Liver (tissue), 10 donors: ENCODE measurements at places on chromosomes 6 and 20. TPM values are rescaled to one million over a fixed set of nuclear protein-coding genes. Genes with fewer than 3 reads are reported as not detected.
A peak's percentile ranks its signal among the peaks of the same experiment; 100 is the strongest.

The MATN4 gene
- not detected for total RNA-seq

The PDSS2 gene
- 10.5 TPM for total RNA-seq

The FAM120B gene
- total RNA-seq, result 11.1 TPM

The TGM3 gene
- 0.08 TPM for total RNA-seq

The HDGFL1 gene
- total RNA-seq, result not detected

The LGSN gene
- total RNA-seq, result 0.33 TPM

The ORC3 gene
- total RNA-seq, result 14.5 TPM

The HRH3 gene
- total RNA-seq, result not detected

The APOM gene
- total RNA-seq, result 89.8 TPM

The OPRL1 gene
- total RNA-seq, result 0.79 TPM

The SRC gene
- total RNA-seq, result 7.1 TPM

DNA sequence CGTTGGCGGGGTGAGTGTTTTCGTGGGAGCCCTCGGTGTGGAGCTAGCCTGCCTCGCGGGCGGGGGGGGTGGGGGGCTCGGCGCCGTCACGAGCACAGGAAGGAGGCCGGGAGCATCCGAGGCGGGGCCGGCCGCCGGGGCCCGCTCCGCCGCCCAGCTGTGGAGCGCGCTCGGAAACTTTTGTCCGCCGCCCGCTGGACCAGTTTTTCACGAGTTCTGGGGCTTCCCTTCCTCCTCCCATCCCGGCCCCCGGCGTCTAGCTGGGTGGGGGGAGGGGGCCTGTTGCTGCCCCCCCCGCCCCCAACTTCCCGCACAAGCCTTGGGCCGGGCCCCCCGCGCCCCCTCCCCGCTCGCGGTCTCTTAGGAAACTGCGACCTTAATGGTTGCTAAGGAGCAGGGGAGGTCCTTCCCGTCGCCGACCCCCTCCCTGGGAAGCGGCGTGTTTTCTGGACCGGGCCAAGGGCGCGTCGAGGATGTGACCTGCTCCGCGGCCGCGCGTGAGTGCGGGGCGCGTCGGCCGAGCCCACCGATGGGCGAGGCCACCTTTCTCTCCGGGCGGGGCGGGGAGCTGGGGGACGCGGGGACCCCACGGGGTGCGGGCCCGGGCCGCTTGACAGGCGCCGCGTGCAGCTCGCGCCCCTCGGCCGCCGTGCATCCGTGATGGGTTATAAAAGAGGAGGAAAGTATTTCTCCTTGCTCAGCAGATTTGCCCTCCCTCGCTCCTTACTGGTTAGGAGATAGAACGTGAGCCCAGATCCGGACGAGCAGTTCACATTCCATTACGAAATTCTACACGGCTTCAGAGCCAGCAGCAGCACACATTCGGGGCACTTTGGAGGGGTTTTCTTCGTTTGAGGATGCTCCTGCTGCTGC, 1.4 kb downstream of the RREB1 start:
- DNase-seq, result peak; percentile 58

GRCh38 chr20:4192378-4193068, 177.2 kb upstream of the RNF24 start:
- peak; percentile 66 for DNase-seq

DNA sequence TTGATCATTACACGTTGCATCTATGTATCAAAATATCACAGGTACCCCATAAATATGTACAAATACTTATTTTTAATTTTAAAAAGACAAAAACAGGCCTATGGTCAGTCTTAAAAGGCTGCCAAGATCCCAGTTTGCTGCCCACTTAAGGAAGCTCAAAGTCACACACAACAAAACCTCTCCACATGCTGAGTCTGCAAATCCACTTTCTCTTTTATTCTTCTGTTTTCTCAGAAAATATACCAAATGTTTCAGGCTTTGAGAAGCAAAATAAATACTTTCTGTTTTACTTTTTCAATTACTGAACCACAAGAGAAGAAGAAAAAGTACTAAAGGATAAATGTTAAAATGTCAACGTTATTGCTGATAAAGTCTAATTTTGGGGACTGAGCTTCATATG, 107.8 kb upstream of the MANEA start:
- no peak for DNase-seq

- no peak for DNase-seq
Measured at GRCh38 chr6:34341481-34341971, 50.9 kb downstream of the NUDT3 start.

GRCh38 chr20:36052117-36052513, 83.7 kb downstream of the CNBD2 start:
- no peak for DNase-seq

DNA sequence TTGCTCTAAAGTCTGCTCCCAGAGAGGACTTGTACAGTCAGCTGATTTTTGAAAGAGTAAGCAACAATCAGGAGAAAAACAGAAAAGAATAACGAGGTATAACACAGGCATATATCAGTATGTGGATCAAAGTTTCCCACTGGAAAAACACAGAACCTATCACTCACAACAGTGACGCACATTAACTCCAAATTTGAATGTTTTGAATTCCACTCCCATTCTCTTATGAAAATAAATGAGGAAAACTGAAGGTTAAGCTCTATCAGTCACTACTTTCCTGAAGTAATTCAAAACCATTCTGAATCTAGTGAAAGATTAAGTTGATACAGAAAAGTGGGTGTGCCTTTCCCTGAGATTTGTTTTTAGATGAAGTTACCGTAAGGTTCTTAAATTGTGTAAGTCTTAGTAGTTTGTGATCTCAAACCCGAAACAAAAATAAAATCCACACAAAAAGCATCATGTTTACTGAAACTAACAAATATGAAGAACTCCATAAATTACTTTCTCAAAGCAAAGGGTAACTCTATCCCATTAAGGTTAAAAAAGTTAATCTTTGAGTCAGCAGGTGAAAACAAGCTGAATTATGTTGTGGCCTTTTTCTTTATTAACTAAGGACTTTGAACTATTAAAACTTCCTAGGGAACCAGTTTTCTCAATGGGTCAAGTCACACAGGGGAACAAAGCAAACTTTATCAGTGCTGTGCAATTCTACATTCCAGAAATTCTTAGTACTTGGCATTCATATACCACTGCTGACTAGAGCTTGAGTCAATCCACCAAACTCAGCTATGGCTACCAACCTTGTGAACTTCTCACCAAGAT, 115.7 kb downstream of the OGFRL1 start:
- DNase-seq, result no peak

GRCh38 chr6:34523441-34524206, 32.5 kb downstream of the SPDEF start:
- DNase-seq, result no peak

GRCh38 chr6:107020239-107020638, 7.8 kb upstream of the MTRES1 start:
- DNase-seq, result no peak

GRCh38 chr20:32528171-32528891, 56.8 kb downstream of the NOL4L start:
- peak; percentile 64 for DNase-seq

GRCh38 chr20:59620860-59621505, 16.6 kb downstream of the PHACTR3 start:
- no peak for DNase-seq

DNA sequence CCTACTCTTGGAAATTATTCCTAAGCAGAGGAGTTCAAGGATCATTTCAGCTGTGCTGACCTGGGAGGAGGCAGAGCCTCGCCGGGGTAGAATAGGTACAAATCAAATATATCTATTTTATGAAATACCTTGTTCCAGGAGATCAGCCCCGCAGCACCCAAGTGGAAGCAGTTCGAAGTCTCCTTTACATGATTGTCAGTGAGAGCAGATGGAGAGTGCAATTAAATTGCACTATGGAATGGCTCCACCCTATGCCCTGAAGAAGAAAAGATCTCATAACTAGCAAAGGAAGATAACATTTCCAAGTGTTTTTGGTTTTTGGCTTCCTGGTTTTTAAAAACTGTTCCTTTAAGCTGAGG, 31.4 kb downstream of the DUSP22 start:
- DNase-seq, result no peak

DNA sequence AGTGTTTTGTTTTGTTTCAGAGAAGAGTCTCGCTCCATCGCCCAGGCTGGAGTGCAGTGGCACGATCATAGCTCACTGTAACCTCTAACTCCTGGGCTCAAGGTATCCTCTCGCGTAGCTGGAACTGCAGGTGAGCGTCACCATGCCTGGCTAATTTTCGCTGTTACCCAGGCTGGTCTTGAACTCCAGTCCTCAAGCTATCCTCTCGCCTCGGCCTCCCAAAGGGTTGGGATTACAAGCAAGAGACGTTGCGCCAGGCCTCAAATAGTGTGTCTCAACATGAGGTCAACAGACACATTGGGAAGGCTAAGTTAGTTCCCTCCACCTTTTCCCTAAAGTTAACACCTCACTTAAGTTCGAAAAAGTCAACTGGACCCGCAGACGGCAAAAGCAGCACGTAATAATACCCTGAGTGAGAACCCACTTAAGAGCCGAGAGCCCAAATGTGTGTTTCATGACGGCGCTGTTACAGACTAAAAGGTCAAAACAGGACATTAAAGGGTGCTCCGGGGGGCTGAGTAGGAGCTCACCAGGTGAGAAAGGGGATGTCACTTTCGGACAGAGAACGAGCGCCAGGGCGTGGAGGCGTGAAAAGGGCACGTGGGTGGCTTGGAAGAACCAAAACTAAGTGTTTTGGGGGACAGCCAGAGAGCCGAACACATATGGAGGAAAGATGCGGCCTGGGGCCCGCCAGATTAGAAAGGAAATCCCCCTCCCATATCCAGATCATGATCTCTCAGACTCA, 499 bp downstream of the TTI1 start:
- peak; percentile 38 for DNase-seq

- no peak for DNase-seq
Measured at GRCh38 chr6:30712441-30712945, 4.6 kb downstream of the MDC1 start.

DNA sequence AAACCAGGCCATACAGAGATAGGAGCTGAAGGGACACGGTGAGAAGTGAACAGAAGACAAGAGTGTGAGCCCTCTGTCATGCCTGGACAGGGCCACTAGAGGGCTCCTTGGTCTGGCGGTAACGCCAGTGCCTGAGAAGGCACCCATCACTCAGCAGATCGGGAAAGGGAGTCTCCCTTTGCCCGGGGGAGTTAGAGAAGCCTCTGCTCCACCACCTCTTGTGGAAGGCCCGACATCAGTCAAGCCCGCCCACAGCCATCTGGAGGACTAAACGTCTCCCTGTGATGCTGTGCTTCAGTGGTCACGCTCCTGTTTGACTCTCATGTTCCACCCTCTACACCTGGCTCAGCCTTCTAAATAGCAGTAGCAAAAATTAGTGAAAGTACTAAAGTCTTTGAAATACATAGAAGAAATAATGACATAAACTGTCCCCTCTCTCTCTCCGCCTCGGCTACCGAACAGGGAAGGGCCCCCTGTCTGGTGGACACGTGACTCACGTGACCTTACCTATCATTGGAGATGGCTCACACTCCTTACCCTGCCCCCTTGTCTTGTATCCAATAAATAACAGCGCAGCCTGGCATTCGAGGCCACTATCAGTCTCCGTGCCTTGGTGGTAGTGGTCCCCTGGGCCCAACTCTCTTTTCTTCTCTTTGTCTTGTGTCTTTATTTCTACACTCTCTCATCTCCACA, 66.7 kb downstream of the RPP21 start:
- DNase-seq, result no peak

GRCh38 chr6:6803180-6803977, 214.9 kb downstream of the LY86 start:
- no peak for DNase-seq

- no peak for DNase-seq
Measured at GRCh38 chr20:58868795-58869194, 16.3 kb downstream of the GNAS start.

DNA sequence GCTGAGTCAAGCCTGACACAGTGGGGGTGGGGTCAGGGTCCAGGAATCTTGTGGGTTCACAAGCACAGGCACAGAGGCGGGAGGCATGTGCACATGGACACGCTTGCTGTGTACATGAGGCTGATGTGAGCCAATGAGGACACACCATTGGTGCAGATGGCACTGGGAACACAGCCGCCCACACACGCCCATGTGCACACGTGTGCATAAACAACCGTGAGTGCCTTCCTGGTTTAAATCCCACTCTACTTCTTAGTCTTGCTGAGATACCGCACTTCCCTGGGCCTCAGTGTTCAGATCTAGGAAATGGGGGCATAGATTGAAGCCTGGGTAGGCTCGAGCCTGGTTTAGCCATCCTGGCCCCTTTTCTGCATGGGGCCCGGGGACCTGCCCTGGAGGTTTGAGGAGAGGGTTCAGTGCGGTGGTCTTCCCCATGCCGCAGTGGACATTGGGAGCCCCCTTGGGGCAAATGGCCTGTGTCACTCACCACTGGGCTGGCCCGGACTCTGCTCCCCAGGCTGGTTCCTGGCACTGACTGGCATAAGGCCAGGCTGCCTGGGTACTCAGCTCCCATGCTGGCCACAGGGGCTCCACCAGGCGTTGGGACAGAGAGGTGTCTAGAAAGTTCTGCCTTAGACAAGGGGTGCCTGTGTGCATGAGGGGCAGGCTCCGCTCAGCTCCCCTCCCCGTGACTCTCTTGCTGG, 60.2 kb downstream of the CEBPB start:
- no peak for DNase-seq

DNA sequence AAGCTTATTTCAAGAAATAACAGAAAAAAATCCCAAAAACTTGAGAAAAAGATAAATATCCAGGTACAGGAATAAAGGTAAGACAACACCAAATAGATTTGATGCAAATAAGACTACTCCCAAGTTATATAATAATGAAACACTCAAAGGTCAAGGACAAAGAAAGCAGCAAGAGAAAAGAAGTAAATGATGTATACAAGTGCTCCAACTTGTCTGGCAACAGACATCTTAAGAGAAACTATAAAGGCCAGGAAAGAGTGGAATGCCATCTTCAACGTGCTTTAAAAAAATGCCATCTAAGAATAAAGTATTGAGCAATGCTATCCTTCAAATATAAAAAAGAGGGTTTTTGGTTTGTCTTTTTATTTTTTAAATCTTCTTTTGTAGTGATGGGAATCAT, 54.2 kb downstream of the REV3L start:
- DNase-seq, result no peak

DNA sequence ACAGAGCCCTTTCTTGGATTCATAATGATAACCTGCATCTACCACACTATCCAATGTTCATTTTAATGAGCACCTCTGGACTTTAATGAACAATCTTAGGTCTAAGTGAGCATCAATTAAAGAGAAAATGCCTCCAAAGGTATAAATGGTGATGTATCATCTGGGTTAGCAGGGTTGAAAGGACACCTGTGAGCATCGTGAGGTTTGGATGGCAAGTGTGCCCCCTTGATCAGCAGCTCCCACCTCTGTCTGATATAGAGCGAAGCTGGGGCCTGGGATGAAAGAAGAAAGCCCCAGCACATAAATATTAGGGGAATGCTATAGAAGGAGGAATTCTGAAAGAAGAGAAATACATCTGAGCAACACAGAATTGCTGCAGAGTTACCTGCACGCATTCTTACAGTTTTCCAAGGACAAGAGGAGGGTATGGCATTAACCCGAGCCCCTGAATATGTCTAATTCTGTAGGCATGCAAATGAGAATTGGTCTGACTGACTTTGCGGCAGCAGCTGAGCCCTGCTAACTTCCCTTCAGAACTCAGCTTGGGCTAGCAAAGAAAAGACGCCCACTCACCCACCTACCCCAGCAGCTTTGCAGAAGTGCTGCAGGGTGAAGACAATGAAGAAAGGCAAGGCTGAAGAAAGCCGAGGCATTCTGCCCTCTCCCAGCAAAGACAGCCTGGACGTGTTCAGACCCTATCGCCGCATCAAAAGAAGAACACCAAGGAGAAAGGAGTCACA, 136.2 kb downstream of the GMPR start:
- no peak for DNase-seq

- DNase-seq, result peak; percentile 4
Measured at GRCh38 chr6:44682280-44682679, 294.8 kb downstream of the CDC5L start.

GRCh38 chr20:19711126-19711525, 46.9 kb upstream of the RIN2 start:
- no peak for DNase-seq

- DNase-seq, result no peak
Measured at GRCh38 chr20:11124849-11125505, 451.2 kb upstream of the JAG1 start.
